ENCODE measurements at places on chromosomes 4 and X.
A peak's percentile ranks its signal among the peaks of the same experiment; 100 is the strongest.

- DNase-seq = no peak
Measured at GRCh38 chrX:2707334-2707760, 16.3 kb downstream of the CD99 start.

DNA sequence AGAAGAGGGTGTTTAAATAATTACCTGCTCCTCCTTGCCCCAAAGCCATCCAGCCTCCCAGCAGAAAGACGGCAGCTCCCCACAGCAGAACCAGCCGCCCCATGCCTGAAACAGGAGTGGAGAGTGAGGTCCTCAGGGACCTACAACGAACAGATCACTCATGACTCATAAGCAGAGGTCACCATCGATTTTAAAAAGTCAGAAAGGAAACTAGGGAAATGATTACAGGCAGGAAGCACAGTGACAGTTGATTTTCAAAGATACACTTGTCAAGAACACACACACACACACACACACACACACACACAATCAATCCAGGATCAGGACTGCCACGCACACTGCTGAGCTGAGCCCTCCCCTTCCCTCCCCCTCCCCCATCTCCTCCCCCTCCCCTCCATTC lies at the start of gene CRLF2:
Gene CRLF2, minus strand, starts transcription at position 118 of the 400 bp plus-strand sequence. Its CDS starts 15 bp downstream, at position 103.
- DNase-seq = no peak

GRCh38 chr4:39613093-39613656 lies 25.5 kb downstream of the SMIM14 start:
- no peak for DNase-seq

DNA sequence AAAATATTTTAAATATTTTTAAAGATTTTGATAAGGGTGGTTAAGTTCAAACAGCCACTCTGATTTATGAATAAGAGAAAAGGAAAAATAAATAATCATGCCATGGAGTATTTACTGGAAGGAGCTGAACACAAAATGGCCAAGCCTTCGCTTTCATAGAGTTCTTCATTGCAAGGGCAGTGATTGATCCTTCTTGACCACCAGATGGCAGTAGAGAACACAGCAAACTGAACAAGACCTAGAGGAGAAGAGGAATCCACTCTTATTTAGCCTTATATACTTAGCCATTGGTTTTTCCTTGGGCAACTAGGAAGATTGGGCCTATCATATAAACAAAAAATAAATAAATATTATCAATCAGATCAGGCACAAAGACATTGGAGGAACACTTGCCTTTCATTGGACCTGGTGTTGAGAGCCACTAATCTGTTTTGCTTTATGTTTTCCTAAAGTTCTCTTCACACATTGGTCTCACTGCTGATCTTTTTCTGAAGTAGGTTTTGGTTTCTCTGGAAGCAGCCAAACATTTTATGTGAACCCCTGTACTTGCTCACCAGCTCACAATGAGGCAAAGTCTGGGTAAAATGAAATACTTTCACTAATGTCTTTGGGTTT lies 58.1 kb upstream of the PARM1 start:
- peak; percentile 91 for DNase-seq

GRCh38 chr4:17758485-17758884 lies 22.9 kb downstream of the FAM184B start:
- DNase-seq = peak; percentile 14

- no peak for DNase-seq
Measured at GRCh38 chr4:141132072-141132708, 1.1 kb downstream of the RNF150 start.

- DNase-seq = no peak
Measured at GRCh38 chrX:19857131-19857530, 30.3 kb downstream of the SH3KBP1 start.

GRCh38 chr4:169253113-169253671 lies 17.6 kb downstream of the SH3RF1 start:
- no peak for DNase-seq

GRCh38 chr4:53571936-53572599 lies 19.2 kb downstream of the LNX1 start:
- no peak for DNase-seq

- DNase-seq = peak; percentile 59
Measured at GRCh38 chrX:123860983-123861382, 1.1 kb downstream of the XIAP start.

DNA sequence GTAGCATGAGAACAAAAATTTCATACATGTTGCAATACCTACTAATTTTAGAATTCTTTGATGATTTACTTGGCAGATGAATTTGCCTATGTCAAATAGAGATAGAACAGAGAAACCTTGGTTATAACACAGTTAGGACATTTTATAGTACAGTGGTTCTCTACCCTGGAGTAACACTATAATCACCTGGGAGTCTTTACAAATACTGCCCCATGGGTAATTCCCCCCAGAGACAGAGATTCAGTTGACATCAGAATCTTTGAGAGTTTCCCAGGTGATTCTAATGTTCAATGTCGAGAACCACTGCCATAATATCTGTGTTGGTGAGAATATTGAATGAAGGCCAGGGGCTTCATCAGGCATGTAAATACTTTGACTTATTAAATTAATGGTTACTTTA lies 401.3 kb upstream of the NDST4 start:
- DNase-seq = no peak

DNA sequence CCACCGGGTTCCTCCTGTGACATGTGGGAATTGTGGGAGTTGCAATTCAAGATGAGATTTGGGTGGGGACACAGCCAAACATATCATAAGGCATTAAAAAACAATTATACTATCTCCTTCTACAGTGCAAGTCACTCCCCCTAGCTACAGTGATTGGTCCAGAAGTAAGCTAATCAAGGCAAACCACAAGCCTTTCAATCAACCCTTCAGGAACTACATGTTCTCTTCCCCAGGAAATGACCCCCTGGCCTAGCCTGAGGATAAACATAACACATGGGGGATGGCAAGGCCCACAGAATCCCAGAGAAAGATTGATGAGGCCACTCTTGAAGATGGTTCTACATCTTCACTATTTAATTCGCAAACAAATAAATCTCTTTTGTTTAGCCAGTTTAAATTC lies 25.2 kb upstream of the FAM241A start:
- DNase-seq = no peak

DNA sequence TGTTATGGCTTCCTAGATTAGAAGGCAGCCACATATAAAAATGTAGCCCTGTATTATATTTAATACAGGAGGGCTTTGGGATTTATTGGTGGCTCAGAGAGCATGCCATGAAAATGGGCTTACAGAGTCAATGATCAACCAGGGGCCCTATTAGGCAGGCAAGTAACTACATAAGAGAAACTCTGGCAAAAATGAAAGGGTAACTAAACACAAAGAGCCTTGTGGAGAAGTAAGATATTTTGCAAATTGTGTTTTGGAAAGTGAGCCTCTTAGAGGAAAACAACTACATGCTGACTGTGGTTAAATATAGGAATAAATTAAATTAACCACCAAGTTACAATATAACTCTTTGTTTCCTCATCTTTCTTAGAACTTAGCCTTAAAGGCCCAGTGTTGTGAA lies 5.5 kb downstream of the SAT1 start:
- DNase-seq = no peak

- no peak for DNase-seq
Measured at GRCh38 chrX:71917621-71918343, 7.1 kb downstream of the NHSL2 start.

GRCh38 chr4:36332782-36333131 lies 51.3 kb downstream of the DTHD1 start:
- no peak for DNase-seq

DNA sequence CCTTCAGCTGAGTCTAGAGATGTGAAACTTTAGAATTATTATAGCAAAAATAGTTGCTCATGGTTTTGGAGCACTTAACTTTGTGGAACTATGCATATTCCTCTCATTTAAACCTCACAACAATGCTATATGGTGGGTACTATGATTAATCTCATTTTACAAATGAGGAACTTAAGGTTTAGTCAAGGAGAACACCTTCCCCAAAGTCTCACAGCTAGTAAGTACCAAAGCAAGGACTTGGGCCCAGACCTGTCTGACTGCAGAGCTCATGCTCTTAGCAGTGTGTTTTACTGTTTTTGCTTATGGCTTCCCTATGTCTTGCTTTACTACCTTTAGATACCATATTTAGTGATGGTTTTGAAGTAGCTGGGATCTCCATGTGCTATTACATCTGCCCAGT lies 5.1 kb downstream of the UBE2A start:
- no peak for DNase-seq

- no peak for DNase-seq
Measured at GRCh38 chr4:173821036-173821435, 291.0 kb upstream of the HAND2 start.

DNA sequence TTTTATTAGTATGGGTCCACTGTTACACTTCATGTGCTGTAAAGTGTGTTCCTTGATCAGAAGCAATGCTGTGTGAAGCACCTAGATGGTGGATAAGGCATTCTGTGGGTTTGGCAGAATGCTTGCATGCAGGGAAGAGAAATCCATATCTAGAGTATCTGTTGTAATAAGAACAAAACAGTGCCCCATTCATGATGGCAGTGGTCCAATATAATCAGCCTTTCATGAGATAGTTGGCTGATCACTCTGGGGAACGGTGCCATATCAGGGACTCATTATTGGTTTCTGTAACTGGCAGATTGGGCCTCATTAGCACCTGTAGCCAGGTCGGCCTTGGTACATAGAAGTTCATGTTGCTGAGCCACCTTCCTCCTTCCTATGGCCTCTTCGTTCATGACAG lies 28.7 kb downstream of the STIM2 start:
- no peak for DNase-seq

- no peak for DNase-seq
Measured at GRCh38 chr4:122639181-122639580, 18.3 kb upstream of the IL21 start.

DNA sequence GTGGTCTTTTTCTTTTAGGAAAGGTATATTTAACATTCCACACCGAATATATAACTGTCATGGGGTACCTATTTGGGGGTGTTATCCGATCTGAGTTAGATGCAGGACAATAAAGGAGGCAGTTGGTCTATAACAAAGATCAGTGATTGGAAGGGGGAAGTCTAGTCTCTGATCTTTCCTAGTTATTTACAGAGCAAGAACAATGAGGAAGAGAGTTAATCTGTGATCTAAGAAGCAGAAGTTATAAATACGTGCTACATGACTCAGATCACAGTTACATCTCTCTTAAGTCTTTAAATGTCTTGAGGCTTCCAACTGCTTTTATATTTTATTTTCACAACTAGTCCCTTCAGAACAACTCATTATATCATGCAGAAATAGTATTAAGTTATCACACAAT lies 33.2 kb upstream of the ARMCX4 start:
- DNase-seq = no peak

GRCh38 chr4:35175487-35175886 lies 1068.8 kb downstream of the ARAP2 start:
- DNase-seq = no peak

DNA sequence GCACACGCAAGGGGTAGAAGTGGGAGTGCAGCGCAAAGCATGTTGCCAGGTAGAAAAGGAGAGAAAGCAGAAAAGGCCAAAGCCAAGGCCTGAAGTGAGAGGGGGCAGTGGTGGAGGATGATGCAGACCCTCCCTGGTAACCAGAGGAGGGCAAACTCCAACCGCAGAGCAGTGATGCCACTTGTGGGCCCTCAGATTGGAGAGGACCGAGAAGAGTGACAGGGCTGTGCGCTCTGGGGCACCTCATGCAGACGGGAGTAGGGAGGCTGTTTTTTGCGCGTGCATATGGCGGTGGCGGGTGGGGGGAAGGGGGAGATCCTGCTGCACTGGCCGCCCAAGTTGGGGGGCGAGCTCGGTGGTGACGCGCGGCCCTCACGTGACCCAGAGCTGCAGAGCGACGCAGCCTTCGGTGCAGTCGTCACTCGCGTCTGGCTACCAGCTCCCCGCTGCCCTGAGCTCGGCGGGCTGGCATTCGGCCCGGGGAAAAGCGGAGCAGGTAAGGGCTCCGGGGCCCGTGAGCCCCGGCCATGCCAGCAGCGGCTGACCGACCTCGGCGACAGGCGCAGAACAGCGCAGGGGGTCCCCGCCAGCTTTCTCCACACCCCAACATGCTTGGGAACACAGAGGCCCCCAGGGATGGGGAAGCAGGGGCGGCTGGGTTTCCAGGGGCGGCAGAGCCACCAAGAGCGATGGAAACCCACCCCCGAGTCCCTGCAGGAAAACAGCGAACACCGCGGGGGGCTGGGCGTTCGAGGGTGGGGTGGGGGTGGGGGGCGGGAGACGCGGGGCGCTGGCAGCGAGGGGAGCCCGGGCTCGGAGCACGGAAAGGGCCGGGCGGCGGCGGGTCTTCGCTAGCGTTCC lies at the start of gene BEX3:
Gene BEX3, plus strand, starts transcription at position 421 of the 861 bp plus-strand sequence. CDS start 984 bp downstream, outside the sequence.
- DNase-seq = peak; percentile 38

DNA sequence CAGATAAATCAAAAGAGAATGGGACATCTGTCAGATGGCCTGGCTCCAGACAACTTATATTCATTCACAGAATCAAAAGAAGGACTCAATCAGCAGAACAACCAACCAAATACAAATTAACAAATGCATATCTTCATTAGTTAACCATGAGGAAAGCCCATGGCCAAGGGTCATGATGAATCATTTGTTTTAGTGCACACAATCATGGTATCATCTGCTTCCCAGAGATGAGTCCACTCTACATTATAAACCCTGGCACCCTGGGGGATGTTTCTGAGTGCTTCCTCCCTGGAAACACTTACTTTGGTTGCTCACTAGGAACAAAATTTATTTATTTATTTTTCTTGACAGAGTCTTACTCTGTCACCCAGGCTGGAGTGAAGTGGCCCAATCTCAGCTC lies 453.3 kb upstream of the HS3ST1 start:
- no peak for DNase-seq

DNA sequence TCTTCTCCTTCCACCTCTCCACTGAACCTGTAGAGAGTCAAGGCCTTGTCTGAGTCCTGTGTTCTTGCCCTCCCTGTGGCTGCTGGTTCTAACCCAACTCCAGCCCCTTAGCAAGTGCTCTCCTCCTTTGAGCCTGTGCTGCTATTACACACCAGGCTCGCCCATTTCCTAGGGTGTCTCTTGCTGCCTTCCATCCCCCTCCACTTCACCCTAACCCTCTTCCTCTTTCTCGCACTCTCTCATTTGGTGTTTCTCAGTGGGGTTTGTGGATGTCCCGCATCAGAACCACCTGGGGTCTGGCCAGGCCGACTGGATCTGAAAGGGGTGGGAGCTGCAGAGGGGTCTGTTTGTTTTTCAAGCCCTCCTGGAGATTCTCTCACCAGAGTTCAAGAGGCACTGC lies 156.7 kb downstream of the SPRY1 start:
- DNase-seq = no peak

GRCh38 chr4:165621983-165622382 lies 243.2 kb downstream of the CPE start:
- DNase-seq = no peak

DNA sequence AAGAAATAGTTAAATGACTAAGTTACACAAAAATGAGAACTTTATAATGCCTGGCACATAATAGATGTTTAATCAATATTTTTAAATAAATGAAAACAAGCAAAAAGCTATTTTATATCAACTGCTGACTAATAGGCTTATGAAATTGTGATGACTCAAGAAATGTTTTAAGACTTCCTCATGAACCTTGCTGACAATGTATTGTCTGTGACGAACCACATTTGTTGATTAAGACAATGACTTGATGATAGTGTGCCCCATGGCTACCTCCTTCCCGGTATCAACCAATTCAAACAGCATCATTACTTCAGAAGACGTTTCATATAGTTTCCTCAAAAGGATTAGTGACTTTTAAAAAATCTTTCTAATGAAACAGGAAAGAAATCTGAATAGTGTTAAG lies 7.9 kb downstream of the CXCL6 start:
- DNase-seq = no peak

Data from spinal cord (tissue), 10 donors.